ENCODE measurements at places on chromosomes 6 and 20. TPM values are rescaled to one million over a fixed set of nuclear protein-coding genes. Genes with fewer than 3 reads are reported as not detected.

GRCh38 chr6:8844968-8845367 is 409.6 kb upstream of the SLC35B3 start:
- DNase-seq: no peak

- no peak for DNase-seq
Observed at GRCh38 chr6:57130661-57131177, 40.7 kb downstream of the ZNF451 start.

DNA sequence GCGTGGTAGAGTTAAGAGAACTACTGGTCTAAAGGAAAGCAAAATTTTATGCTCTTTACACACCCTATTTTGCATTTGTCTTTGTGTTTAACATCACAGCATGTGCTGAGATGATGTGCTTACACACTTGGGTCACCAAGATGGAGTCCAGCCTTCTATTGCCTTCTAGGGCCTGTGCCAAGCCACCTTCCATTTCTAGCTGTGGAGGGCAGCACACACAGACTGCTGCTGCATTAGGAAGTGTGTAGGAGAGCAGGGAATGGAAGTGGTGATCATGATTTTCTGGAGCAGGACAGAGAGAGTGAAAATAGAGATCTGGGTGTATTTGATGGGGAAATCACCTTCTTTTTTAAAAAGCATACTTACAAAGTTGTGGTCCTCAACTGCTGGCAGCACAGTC is 191.6 kb downstream of the SOX4 start:
- no peak for DNase-seq

Gene SEL1L2
- total RNA-seq: not detected

- DNase-seq: no peak
Observed at GRCh38 chr20:49656304-49656703, 57.4 kb downstream of the B4GALT5 start.

DNA sequence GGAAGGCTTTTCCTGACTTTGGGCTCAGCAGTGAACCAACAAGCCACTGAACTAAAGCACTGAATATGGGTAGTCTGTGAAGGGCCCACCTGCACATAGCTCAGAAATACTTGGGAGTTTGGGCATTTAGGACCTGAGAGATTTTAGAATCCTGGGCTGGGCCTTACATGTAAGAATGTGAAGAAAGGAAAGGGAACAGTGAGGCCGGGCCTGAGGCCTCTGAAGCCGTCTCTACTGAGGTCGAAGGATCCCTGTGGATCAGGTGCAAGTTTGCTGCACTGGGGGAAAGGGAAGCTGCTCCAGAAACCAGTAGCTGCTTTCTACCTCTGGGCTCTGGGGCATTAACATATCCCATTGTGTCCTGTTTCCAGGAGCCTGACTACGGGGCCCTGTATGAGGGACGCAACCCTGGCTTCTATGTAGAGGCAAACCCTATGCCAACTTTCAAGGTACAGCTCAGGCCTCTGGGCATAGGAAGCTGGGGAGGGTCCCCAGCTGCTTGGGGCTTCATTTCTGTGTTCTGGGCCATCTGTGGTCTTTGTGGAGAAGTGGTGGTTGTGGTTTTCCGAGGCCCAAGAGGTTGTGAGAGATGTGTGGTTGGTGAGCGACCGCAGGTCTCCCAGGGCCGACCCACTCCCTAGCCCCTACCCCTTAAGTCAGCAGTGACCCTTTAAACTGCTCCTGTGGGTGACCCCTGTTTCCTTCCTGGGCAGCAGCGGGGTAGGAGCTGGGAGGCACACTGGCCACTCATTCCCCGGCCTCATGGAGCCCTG is 30.3 kb downstream of the PLCG1 start:
- DNase-seq: no peak

- DNase-seq: no peak
Observed at GRCh38 chr20:51121901-51122412, 99.0 kb upstream of the KCNG1 start.

- DNase-seq: no peak
Observed at GRCh38 chr20:43983359-43983758, 68.7 kb downstream of the TOX2 start.

GRCh38 chr6:170448751-170449630 is 104.1 kb downstream of the PSMB1 start:
- DNase-seq: no peak

GRCh38 chr6:104885518-104886043 is 25.9 kb upstream of the HACE1 start:
- DNase-seq: no peak

GRCh38 chr20:5402903-5403531 is 86.3 kb upstream of the PROKR2 start:
- DNase-seq: no peak

GRCh38 chr20:54047048-54047447 is 23.3 kb downstream of the BCAS1 start:
- no peak for DNase-seq

Gene SLC35D3
- not detected for total RNA-seq

- DNase-seq: no peak
Observed at GRCh38 chr6:7176208-7176607, 68.4 kb downstream of the RREB1 start.

Gene TUBB2B
- total RNA-seq: 23.4 TPM

GRCh38 chr20:36094497-36094896 is 60.0 kb upstream of the EPB41L1 start:
- DNase-seq: no peak

Gene DACT2
- total RNA-seq: 0.30 TPM

Gene EYS
- 4.5 TPM for total RNA-seq

- DNase-seq: no peak
Observed at GRCh38 chr20:62837790-62838127, 20.9 kb downstream of the COL9A3 start.

Gene TUBB
- 152 TPM for total RNA-seq

GRCh38 chr6:90284236-90285041 is 12.2 kb downstream of the BACH2 start:
- DNase-seq: no peak

DNA sequence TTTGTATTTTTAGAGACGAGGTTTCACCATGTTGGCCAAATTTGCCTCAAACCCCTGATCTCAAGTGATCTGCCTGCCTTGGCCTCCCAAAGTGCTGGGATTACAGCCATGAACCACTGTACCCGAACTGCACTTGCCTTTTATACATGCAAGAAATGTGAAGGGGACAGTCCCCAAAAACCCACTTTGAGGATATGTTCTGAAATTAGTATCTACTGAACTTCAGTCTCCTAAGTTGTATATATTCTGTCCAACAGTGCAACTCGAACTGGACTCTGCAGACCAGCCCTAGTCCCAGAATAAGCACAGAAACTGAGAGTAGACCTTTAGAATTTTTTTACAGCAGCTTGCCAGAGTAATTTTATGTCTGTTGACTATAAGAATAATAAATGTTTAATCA is 28.5 kb downstream of the BACH2 start:
- no peak for DNase-seq

Gene LRRN4
- not detected for total RNA-seq

- DNase-seq: no peak
Observed at GRCh38 chr6:161035182-161035980, 43.8 kb downstream of the MAP3K4 start.

- DNase-seq: no peak
Observed at GRCh38 chr6:1363298-1363697, 26.1 kb upstream of the FOXF2 start.

Gene CYP39A1
- 12.1 TPM for total RNA-seq

DNA sequence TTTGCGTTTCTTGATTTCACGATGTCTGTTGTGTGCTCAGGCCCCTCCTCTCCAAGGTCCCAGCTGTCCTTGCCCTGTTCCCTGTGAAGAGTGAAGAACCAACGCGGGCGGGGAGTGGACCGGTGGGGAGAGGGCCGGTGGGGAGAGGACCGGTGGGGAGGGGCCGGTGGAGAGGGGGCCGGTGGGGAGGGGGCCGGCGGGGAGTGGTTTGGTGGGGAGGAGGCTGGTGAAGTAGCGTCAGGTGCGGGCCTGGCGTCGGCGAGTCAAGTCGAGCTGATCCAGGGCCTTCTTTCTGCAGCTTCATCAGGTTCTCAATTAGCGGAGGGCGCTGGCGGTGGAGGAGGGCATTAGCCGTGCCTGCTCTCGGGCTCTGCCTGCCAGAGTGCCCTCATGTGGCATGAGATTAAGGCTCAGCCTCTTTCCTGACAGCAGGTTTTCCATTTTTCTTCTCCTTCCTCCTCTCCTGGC is 21.2 kb upstream of the BHLHE23 start:
- DNase-seq: no peak

Gene PPP1R16B
- total RNA-seq: 2.1 TPM

DNA sequence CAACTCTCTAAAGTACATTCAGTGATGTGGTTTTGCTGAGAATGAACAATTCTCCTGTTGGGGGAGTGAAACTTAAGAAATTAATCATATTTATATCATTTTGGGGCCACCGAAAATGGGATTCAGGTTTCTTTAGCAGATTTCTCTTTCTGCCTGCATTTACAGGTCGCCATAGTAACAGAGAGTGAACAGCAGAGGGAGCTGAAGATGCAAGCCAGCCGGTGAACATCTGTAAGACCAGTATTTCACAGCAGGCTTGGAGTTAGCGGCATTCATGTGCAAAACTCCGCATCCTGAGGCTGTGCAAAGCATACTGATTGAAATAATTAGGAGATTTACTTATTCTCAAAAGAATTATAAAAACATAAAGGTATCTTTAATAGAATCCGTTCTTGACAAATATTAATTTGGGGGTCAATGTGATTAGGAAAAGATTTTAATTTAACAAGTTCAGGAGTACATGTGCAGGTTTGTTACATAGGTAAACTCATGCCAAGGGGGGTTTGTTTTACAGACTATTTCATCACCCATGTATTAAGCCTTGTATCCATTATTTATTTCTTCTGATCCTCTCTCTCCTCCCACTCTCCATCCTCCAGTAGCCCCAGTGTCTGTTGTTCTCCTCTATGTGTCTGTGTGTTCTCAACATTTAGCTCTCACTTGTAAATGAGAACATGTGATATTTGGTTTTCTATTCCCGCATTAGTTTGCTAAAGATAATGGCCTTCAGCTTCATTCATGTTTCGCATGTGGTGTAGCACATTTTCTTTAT is 17.8 kb upstream of the HSF2 start:
- peak; percentile 69 for DNase-seq

GRCh38 chr6:85674604-85675003 is 31.9 kb upstream of the SYNCRIP start:
- no peak for DNase-seq

Gene SAMD10
- 3.3 TPM for total RNA-seq

GRCh38 chr6:93823489-93823888 is 404.1 kb upstream of the EPHA7 start:
- DNase-seq: no peak

GRCh38 chr6:30998785-30999184 is 11.5 kb upstream of the MUC22 start:
- DNase-seq: no peak

DNA sequence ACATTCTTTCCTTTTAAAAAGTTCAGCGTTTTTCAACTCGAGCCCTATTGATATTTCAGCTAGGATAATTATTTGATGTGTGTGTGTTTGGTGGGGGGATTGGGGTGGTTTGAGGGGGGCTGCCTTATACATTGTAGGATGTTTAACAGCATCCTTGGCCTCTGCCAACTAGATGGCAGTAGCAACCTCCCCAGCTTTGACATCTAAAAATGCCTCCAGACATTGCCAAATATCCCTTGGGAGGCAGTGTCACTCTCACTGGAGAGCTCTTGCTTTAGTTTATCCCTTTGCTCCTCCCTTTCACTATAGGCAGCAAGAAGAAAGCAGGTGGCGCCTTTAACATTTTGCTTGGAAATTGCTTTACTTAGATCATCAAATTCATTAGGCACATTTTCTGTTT is 14.6 kb upstream of the TP53TG5 start:
- DNase-seq: no peak

Gene MYL9
- 140 TPM for total RNA-seq

GRCh38 chr6:148790817-148791216 is 44.0 kb downstream of the UST start:
- no peak for DNase-seq

Gene CLPSL1
- not detected for total RNA-seq

- DNase-seq: peak; percentile 30
Observed at GRCh38 chr20:43749734-43750294, 23.0 kb upstream of the GTSF1L start.

DNA sequence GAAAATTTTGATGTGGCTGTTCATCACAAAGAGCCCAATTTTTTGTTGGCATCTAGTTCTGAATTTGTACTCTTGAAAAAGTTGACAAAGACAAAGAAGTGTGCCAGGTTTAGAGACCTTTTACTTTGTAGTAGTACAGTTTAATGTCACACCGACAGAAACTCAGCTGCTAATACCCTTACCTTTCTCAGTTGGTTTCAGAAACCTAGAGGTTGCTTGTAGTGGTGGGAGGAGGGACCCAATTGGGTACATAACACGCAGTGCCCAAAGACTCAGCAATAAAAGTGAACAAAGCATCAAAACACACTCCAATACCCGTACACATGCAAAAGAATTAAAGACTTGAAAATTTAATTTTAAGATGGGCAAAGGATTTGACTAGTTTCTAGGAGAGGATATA is 203.7 kb downstream of the CDKAL1 start:
- no peak for DNase-seq

Gene SMAP1
- total RNA-seq: 18.0 TPM

DNA sequence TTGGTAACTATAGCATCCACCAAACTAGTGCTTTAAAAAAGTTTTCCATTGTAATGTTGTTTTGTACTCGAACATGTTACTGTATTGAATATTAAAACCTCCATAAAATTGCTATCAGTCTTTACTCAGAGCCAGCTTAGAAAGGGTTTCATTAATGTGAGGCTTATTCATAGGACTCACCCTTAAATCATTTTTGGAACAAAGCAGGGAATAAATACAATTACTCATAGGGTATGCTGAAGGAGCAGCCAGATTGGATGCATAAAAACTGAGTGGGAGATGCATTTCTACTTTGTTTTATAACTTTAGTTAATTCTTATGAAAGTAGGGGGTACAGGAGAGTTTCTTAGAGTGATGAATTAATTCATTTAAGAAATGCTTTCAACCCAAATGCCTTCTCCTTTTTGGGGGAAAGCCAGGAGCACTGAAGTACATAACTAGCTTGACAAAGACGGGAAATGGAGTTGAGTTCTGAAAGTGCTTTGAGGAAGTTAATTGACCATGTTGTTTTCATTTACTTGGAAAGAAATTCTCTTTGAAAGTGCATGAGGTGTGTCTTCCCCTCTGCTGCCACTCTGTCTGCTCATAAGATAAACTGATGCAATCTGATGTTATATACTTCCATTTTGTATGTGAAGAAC is 90.3 kb downstream of the RNF144B start:
- DNase-seq: no peak

Data from tibial nerve (tissue), 4 donors.